ENCODE measurements at places on chromosomes 1 and 21.

DNA sequence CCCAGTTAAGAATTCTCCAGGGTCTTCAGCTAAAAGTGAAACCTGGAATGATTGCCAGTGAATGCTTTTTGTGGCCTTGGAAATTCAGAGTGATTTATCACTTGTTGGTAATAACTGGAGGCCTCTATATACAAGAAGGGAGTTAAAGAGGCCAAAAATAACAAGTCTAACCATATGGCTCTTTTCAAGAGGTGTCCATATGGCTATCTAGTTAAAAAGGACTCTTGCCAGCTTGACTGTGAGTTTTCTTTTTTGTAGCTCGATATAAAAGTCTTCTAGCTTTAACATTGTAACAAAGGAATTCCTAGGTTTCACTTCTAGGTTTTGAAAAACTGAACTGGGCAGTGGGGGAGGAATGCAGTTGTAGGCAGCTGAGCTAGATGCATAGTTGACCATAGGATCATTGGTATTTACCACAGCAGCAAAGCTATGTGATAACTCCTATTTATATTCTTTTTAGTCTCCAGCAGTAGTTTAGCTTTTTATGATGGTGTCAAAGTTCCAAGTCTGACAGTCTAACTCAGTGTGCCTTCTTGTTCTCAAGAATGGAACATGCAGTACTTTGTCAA, 44.4 kb downstream of the CACHD1 start:
- no peak for DNase-seq

- DNase-seq: no peak
Observed at GRCh38 chr1:107689159-107689558, 275.8 kb downstream of the VAV3 start.

GRCh38 chr1:4775506-4775905, 121.1 kb downstream of the AJAP1 start:
- no peak for DNase-seq

DNA sequence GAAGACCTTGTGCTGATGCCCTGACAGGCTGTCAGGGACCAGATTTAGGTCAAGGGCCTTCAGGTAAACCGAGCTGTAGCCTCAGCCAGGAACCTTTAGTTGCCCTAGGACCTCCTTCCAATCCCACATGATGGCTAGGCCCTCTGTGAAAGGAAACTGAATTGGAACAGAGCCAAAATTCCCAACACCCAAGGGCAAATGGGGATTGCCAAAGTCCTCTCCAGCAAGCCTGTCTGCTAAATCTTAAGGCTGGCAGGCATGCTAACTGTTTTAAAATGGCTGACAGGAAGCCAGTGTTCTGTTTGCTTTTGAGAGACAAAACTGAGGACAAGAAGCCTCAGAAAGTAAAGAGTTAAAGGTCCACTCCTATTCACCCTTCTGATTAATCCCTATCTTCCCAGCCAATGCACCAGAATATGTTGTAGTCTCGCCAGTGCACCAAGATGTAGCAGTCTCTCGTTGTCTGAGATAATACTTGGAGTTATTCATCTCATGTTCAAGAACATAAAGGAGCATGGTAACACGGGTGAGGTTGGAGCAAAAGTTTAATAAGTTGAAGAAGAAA, 35.1 kb downstream of the MSTO1 start:
- DNase-seq: no peak

DNA sequence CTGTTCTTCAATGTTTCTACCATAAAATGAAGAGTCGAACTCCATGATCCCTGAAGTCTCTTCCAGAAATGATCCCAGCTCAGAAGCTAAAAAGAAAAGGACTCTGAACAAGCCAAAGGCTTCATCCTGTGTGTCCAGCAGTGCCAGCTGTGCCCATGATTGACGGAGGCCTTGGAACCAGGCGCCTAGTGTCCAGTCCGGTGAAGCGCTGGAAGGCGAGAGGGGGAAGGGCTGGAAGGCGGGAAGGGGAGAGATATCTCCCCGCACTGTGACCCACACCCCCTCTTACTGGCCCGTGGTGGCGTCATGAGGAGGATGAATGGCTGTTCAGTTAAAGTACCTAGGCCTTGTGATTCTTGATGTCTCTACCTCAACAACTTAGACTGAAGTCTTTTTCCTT, 10.4 kb upstream of the PLEKHA6 start:
- DNase-seq: no peak

GRCh38 chr1:147640553-147641165, 29.7 kb downstream of the ACP6 start:
- peak; percentile 78 for DNase-seq

- no peak for DNase-seq
Observed at GRCh38 chr1:214329470-214330220, 48.7 kb downstream of the SMYD2 start.

- no peak for DNase-seq
Observed at GRCh38 chr1:64984737-64985136, 18.4 kb upstream of the JAK1 start.

DNA sequence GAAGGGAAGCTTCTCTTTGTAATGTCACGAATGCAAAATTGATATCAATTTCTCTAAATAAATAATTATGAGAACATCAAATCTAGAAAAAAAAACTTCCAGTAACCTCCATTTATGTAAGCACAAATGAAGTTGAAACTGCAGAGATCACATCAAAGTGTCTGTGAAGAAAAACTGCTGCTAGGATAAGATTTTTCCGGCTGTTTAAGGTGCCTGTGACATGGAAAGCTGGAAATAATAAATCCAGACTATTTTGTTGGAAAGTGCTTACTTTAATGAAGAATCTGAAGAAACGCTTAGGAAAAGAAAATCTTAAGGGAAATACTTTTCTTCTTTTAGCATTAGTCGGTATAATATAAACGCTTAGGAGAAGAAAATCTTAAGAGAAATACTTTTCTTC, 57.0 kb downstream of the CHRM3 start:
- no peak for DNase-seq

Data from activated CD4-positive, alpha-beta T cell treated with anti-CD3 and anti-CD28 coated beads, Interleukin-2, amount 50 U/mL, for 24 hours (primary cell).